Esophagus muscularis mucosa (tissue), 4 donors: ENCODE measurements at places on chromosomes 4 and X.

- H3K27me3 ChIP-seq: no peaks in the 10 kb centered on the region
- H3K27ac ChIP-seq: no peak overlapping the region
- no peak overlapping the region for H3K4me3 ChIP-seq
- H3K36me3 ChIP-seq: no peaks in the 10 kb centered on the region
- no peaks in the 10 kb centered on the region for H3K4me1 ChIP-seq
Observed at GRCh38 chrX:17554914-17555313, 179.9 kb downstream of the NHS start.

GRCh38 chr4:8402640-8403039 is 37.9 kb downstream of the ACOX3 start:
- H3K27me3 ChIP-seq: no peaks in the 10 kb centered on the region
- H3K27ac ChIP-seq: peak overlapping the region; percentile 87
- no peak for DNase-seq
- no peak overlapping the region for H3K4me3 ChIP-seq

GRCh38 chrX:134752981-134753717 is 94.9 kb upstream of the PLAC1 start:
- H3K36me3 ChIP-seq: no peaks in the 10 kb centered on the region
- H3K27me3 ChIP-seq: no peaks in the 10 kb centered on the region
- no peak overlapping the region for H3K4me3 ChIP-seq
- H3K4me1 ChIP-seq: no peaks in the 10 kb centered on the region
- DNase-seq: no peak

GRCh38 chrX:30593440-30594200 is 16.1 kb upstream of the TASL start:
- H3K4me1 ChIP-seq: no peaks in the 10 kb centered on the region
- no peaks in the 10 kb centered on the region for H3K27me3 ChIP-seq
- no peak overlapping the region for H3K4me3 ChIP-seq
- no peak for DNase-seq
- H3K27ac ChIP-seq: no peak overlapping the region
- no peaks in the 10 kb centered on the region for H3K36me3 ChIP-seq

DNA sequence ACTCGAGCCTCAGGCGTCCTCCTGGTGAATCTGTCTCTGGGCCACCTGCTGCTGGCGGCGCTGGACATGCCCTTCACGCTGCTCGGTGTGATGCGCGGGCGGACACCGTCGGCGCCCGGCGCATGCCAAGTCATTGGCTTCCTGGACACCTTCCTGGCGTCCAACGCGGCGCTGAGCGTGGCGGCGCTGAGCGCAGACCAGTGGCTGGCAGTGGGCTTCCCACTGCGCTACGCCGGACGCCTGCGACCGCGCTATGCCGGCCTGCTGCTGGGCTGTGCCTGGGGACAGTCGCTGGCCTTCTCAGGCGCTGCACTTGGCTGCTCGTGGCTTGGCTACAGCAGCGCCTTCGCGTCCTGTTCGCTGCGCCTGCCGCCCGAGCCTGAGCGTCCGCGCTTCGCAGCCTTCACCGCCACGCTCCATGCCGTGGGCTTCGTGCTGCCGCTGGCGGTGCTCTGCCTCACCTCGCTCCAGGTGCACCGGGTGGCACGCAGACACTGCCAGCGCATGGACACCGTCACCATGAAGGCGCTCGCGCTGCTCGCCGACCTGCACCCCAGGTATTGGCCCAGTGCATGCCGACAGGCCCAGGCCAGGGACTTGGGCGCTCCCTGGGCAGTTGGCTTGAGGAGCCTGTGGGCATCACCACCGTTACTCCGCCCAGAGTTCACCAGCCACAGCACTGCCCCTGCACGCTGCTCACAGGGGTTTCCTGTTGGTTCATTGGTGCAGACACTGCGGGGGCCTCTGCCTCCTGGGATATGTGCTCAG is 1.1 kb downstream of the GPR78 start:
- H3K27me3 ChIP-seq: peaks cover 7% of the 10 kb centered on the region
- no peaks in the 10 kb centered on the region for H3K36me3 ChIP-seq
- no peak overlapping the region for H3K27ac ChIP-seq
- no peak for DNase-seq
- no peak overlapping the region for H3K4me3 ChIP-seq

DNA sequence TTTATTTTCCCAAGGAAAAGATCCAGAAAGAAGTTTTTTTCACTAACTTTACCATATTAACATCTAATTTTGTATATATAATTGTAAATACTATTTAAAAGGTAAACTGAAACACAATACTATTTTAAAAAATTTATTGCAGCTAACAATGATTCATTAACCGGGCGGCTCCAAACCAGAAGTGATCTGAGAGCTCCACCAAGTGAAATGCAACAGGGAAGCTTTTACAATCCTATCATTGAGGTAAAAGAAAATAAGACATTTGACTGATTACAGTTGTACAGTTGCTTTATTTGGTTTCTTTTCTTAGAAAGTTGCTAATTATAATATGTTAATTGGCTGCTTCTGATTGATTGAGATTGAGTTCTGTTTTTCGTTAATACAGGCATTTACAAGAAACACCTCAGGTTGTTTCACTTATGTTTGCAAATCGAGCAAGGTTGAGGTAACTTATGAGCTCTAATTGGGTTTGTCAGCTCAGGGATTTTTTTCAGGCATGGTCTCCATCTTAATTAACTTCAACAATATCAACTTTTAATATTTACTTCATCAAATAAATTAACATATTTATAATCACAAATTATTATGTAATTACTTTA is 220.2 kb upstream of the UGT8 start:
- DNase-seq: no peak
- no peaks in the 10 kb centered on the region for H3K36me3 ChIP-seq
- no peak overlapping the region for H3K27ac ChIP-seq

- no peaks in the 10 kb centered on the region for H3K27me3 ChIP-seq
- no peak for DNase-seq
- H3K36me3 ChIP-seq: no peaks in the 10 kb centered on the region
- peaks cover 15% of the 10 kb centered on the region for H3K4me1 ChIP-seq
- H3K4me3 ChIP-seq: no peak overlapping the region
Observed at GRCh38 chr4:84648178-84648577, 65.3 kb downstream of the CDS1 start.

DNA sequence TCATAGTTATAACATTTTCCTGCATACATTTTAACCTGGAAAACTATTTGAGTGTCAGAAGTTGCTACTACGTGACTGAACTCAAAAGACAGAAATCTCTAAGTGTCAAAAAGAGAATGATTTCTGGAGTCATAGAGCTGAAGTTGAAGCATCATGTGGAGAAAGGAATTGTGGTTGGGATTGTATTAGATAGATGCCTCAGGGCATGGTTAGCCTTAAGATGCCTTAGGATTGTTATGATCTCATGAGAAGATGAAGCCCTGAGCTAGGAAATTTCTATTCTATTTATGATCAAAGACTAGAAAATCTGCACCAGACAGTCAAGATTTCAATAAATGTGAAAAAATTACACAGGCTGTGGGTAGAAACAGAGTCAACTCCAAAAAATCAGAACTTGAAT is 20.2 kb downstream of the EPGN start:
- no peak overlapping the region for H3K27ac ChIP-seq
- DNase-seq: no peak
- no peak overlapping the region for H3K4me3 ChIP-seq
- H3K36me3 ChIP-seq: no peaks in the 10 kb centered on the region
- H3K4me1 ChIP-seq: no peaks in the 10 kb centered on the region

GRCh38 chrX:16946971-16947562 is 609 bp downstream of the REPS2 start:
- no peaks in the 10 kb centered on the region for H3K36me3 ChIP-seq
- no peak for DNase-seq
- peak overlapping the region; percentile 73 for H3K4me3 ChIP-seq
- peak overlapping the region; percentile 53 for H3K27ac ChIP-seq

DNA sequence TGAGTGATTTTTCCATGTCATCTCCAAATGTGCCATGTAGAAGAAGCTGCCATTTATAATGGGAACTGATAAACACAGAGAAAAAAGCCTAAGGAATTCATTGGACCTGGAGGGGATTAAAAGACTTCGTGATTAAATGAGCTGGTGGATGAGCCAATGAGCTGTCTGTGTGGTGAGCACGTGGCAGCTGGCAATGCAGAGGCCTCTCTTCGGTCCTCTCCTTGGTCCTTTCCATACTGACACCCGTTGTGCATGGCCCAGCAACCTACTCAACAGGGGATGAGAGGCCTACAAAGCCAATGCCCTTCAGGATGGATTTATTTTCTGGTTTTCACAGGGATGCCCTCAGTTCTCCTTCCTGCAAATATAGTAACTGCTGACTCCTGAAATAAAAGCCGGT is 87.7 kb upstream of the STS start:
- DNase-seq: no peak
- no peak overlapping the region for H3K27ac ChIP-seq
- no peaks in the 10 kb centered on the region for H3K27me3 ChIP-seq
- H3K4me3 ChIP-seq: no peak overlapping the region
- peaks cover 15% of the 10 kb centered on the region for H3K36me3 ChIP-seq
- peaks cover 5% of the 10 kb centered on the region for H3K4me1 ChIP-seq

- no peaks in the 10 kb centered on the region for H3K27me3 ChIP-seq
- no peak for DNase-seq
- H3K27ac ChIP-seq: no peak overlapping the region
- no peaks in the 10 kb centered on the region for H3K4me1 ChIP-seq
Observed at GRCh38 chrX:30141966-30142365, 73.4 kb upstream of the MAGEB2 start.

GRCh38 chr4:169153481-169154087 is 117.2 kb downstream of the SH3RF1 start:
- H3K27ac ChIP-seq: no peak overlapping the region
- no peak for DNase-seq
- H3K4me1 ChIP-seq: peaks cover 4% of the 10 kb centered on the region
- H3K36me3 ChIP-seq: no peaks in the 10 kb centered on the region
- H3K4me3 ChIP-seq: no peak overlapping the region
